ENCODE measurements at places on chromosomes 1 and 21. TPM values are rescaled to one million over a fixed set of nuclear protein-coding genes. Genes with fewer than 3 reads are reported as not detected.

GRCh38 chr1:214310010-214310409 is 29.1 kb downstream of the SMYD2 start:
- H3K27ac ChIP-seq: no peak overlapping the region
- DNase-seq: no peak
- no peak overlapping the region for H3K4me3 ChIP-seq
- H3K36me3 ChIP-seq: no peaks in the 10 kb centered on the region
- H3K4me1 ChIP-seq: no peaks in the 10 kb centered on the region

DNA sequence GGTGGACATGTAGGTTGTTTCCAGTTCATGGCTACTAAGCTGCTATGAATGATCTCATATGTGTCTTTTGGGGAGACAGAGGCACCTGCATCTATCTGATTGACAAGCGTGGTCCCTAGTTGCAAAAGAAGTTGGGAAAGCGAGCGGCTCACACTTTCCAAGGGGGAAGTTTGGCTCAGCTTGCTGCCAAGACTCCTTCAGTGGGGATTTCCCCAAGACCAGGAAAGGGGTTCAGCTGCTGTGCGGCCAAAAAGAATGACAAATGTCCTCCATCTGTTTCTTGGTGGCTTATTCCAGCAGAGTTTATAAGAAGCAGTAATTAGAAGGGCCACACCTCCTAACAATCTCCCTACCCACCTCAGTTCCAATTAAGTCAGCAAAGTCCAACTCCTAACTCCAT is 128.5 kb upstream of the GALNT2 start:
- no peak overlapping the region for H3K4me3 ChIP-seq
- H3K4me1 ChIP-seq: no peaks in the 10 kb centered on the region
- DNase-seq: no peak
- no peaks in the 10 kb centered on the region for H3K36me3 ChIP-seq
- no peak overlapping the region for H3K27ac ChIP-seq

- no peaks in the 10 kb centered on the region for H3K4me1 ChIP-seq
- H3K36me3 ChIP-seq: no peaks in the 10 kb centered on the region
- H3K27ac ChIP-seq: no peak overlapping the region
Observed at GRCh38 chr1:180028864-180029263, 74.3 kb downstream of the CEP350 start.

DNA sequence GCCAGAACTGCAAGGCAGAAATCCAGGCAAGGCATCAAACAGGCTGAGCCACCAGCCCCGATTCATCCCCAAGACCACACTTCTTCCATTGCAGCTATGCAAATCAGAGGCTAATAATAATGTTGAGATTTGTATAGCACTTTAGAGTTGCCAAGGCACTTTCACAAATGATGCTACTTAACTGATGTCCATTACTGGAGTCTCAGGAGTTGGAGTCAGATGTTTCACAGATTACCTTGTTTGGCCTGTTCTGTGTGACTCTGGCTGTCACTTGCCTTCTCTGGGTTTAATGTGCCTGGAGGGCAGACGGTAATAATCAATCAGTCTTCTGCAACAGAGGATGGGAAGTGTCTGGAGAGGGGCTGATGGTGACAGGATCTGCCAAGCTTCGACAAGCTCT is 40.8 kb upstream of the MPZL1 start:
- no peak overlapping the region for H3K27ac ChIP-seq
- no peaks in the 10 kb centered on the region for H3K36me3 ChIP-seq
- H3K27me3 ChIP-seq: no peaks in the 10 kb centered on the region

DNA sequence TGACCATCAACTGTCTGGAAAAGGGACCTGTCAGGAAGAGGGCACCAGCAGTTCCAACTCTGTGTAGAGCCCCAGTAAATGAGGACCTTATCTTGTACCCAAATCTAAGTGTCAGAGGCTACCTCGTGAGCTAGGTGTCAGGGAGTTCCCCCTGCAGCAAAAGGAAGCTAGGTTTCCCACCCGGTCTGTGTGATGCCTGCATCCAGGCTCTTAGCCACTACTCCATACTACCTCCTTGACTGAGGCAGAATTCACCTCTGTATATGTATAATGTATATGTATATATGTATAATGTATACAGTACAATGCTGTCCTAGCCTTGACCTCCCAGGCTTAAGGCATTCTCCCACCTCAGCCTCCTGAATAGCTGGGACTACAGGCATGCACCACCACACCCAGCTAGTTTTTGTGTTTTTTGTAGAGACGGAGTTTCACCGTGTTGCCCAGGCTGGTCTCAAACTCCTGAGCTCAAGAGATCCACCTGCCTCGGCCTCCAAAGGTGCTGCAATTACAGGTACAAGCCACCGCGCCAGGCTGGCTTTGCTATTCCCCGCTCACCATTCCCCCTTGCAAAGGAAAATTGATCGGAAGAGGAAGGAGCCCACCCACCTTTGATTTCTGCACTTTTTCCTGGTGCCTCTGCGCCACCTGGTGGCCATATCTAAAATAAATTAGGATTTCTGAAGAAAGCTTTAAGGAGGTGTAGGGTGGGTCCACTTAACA is 15.7 kb upstream of the LUZP1 start:
- no peaks in the 10 kb centered on the region for H3K4me1 ChIP-seq
- peak; percentile 37 for DNase-seq
- H3K4me3 ChIP-seq: no peak overlapping the region
- H3K27me3 ChIP-seq: no peaks in the 10 kb centered on the region
- H3K27ac ChIP-seq: no peak overlapping the region

- H3K27me3 ChIP-seq: no peaks in the 10 kb centered on the region
- peak; percentile 19 for DNase-seq
- H3K27ac ChIP-seq: peak overlapping the region; percentile 94
- H3K4me1 ChIP-seq: peaks cover 3% of the 10 kb centered on the region
- H3K4me3 ChIP-seq: peak overlapping the region; percentile 87
Observed at GRCh38 chr1:224435318-224435763, 744 bp upstream of the WDR26 start.

DNA sequence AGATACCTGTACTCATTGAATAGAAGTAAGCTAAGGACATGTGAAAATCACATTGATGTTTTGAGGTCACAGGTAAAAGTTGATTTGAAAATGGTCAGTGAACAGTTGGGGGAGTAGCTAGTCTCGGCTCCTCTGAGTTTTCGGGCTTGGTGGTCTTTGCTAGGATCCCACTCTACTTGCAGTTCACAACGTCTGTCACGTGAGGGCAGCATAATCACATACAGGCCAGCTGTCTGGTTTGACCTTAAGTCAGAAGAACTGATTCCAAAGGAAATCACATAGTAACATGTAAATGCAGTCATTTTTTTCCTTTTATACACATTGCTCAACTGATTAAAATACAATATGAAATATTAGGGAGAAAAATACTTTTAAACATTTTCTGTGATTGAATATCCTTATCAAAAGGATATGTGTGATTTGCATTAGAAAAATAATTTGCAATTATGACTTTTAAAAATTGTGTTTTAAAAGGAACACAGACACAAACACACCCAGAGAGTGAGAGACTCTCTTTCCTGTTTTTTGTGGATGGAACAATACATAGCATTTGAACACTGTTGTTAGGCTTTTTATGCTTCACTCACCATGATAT is 21.8 kb upstream of the PDC start:
- no peaks in the 10 kb centered on the region for H3K36me3 ChIP-seq
- H3K27ac ChIP-seq: no peak overlapping the region
- no peaks in the 10 kb centered on the region for H3K4me1 ChIP-seq
- H3K4me3 ChIP-seq: no peak overlapping the region
- peak; percentile 33 for DNase-seq
- H3K27me3 ChIP-seq: no peaks in the 10 kb centered on the region

GRCh38 chr1:5950994-5951785 is 41.0 kb downstream of the NPHP4 start:
- no peak overlapping the region for H3K4me3 ChIP-seq
- H3K4me1 ChIP-seq: no peaks in the 10 kb centered on the region
- H3K36me3 ChIP-seq: no peaks in the 10 kb centered on the region
- H3K27ac ChIP-seq: no peak overlapping the region

DNA sequence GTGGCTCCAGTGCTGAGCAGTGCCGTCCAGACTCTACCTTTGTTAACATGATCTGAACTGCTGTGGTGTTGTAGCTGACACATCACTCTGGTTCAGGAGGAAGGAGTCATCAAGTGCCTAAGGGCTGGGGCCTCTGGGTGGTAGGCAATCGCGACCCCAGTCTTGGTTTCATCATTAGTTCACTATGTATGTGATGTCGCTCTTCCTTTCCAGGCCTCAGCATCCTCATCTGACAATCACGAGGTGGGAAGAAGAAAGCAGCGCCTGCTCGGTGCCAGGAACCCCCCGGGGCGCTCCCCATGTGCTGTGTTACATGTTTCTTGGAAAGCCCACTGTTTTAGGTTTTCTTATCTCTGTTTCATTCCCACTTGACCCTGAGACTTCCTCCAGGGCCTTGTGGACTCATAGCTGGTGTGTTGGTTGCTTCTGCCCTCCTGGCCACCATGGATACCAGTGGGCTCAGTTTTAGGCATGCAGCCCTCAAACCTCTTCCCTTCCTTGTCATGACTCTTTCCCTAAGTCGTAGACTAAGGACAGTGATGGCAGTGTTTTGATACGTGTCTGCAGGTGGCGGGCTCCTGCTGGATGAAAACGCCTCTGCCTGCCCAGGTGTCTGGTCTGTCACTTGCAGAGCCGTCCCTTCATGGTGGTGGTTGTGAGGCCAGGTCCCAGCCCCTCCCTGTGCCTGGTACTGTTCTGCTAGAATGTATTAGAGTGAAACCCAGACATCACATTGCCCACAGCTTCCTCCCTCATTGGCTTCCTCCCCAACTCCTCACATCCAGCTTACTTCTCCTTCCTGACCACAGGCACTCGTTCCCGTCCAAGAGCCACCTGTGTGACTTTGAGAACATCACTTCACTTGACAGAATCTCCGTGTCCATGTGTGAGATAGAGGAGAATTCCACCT is 17.2 kb upstream of the FOXO6 start:
- H3K4me3 ChIP-seq: no peak overlapping the region
- DNase-seq: no peak
- H3K4me1 ChIP-seq: no peaks in the 10 kb centered on the region
- no peaks in the 10 kb centered on the region for H3K36me3 ChIP-seq

GRCh38 chr1:225855503-225856300 is 26.5 kb downstream of the TMEM63A start:
- no peaks in the 10 kb centered on the region for H3K27me3 ChIP-seq
- no peak for DNase-seq
- H3K4me1 ChIP-seq: no peaks in the 10 kb centered on the region
- no peak overlapping the region for H3K27ac ChIP-seq
- H3K4me3 ChIP-seq: no peak overlapping the region

- H3K27ac ChIP-seq: no peak overlapping the region
- H3K4me1 ChIP-seq: no peaks in the 10 kb centered on the region
- no peaks in the 10 kb centered on the region for H3K36me3 ChIP-seq
- H3K27me3 ChIP-seq: no peaks in the 10 kb centered on the region
Observed at GRCh38 chr21:25983745-25984144, 186.8 kb downstream of the APP start.

GRCh38 chr1:209516771-209517680 is 66.5 kb upstream of the CAMK1G start:
- no peaks in the 10 kb centered on the region for H3K27me3 ChIP-seq
- no peaks in the 10 kb centered on the region for H3K4me1 ChIP-seq
- DNase-seq: no peak

- no peak overlapping the region for H3K4me3 ChIP-seq
- H3K4me1 ChIP-seq: no peaks in the 10 kb centered on the region
- H3K27me3 ChIP-seq: no peaks in the 10 kb centered on the region
- H3K36me3 ChIP-seq: no peaks in the 10 kb centered on the region
- H3K27ac ChIP-seq: no peak overlapping the region
- peak; percentile 39 for DNase-seq
Observed at GRCh38 chr1:116717318-116717717, 36.9 kb upstream of the CD2 start.

DNA sequence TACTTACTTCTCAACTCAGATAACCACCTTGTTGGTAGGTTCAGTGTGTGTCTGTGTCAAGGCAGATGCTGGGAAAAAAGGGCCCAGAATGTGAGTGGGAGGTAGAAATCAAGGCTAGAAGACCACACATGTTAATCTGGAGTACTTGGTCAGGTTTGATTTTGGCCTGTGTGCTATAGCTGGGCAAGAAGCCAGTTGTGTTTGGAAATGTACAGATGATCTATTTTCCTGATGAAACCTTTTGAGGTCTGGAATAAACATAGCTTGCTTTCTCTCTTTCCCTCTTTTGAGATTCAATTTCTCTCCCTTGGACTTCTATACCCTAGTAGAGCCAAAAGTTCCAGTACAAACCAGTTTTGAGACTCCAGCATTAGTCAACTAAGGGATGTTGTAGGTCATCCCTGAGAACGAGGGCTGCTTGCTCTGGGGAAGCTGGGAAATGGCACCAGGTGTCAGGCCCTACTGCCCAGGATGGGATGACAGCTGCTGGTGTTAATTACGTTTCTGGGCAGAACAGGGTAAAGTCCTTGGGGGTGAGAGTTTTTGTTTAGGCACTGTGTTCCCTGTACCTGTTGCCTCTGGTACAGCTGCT is 15.8 kb downstream of the MAPKAPK2 start:
- H3K36me3 ChIP-seq: no peaks in the 10 kb centered on the region
- no peak overlapping the region for H3K4me3 ChIP-seq
- no peak for DNase-seq
- no peaks in the 10 kb centered on the region for H3K4me1 ChIP-seq
- H3K27ac ChIP-seq: peak overlapping the region; percentile 31
- H3K27me3 ChIP-seq: no peaks in the 10 kb centered on the region

DNA sequence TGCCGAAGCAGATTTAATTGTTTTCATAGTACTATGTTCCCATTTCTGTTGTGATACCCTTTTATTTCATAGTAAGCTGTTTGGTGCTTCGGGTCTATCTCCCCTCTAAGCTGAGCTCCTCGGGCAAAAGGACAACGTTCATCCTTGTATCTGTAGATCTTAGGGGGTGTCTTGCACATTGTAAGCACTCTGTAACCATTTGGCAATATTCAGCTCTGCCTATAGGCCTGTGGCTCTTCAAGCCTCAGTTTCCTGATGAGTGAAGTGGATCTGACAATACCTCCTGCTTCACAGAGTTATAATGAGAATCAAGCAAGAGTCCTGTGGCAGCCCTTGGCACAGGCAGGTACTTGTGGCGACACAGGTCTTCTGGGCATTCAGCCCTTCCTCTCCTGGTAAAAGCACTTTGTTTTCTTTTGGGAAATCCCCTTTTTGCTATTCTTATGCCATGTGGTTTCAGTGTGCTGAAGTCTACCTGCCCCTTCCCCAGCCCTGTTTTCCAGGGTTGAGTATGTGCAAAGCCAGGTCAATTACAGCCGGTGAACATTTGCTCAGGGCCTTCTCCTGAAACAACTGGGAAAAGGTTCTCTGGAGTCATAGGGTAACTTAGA is 8.5 kb upstream of the EXO1 start:
- H3K4me1 ChIP-seq: no peaks in the 10 kb centered on the region
- H3K36me3 ChIP-seq: no peaks in the 10 kb centered on the region
- no peak overlapping the region for H3K4me3 ChIP-seq
- DNase-seq: no peak

COL16A1 gene
- total RNA-seq: 45.3 TPM

CR1L gene
- total RNA-seq: not detected

RPS27 gene
- total RNA-seq: 1,937 TPM

TAS1R1 gene
- 1.5 TPM for total RNA-seq

DPT gene
- total RNA-seq: 15.4 TPM

TRIM58 gene
- total RNA-seq: 0.36 TPM

PANK4 gene
- total RNA-seq: 69.5 TPM
